ENCODE measurements at places on chromosomes 7 and 10. TPM values are rescaled to one million over a fixed set of nuclear protein-coding genes. Genes with fewer than 3 reads are reported as not detected.
A peak's percentile ranks its signal among the peaks of the same experiment; 100 is the strongest.

DNA sequence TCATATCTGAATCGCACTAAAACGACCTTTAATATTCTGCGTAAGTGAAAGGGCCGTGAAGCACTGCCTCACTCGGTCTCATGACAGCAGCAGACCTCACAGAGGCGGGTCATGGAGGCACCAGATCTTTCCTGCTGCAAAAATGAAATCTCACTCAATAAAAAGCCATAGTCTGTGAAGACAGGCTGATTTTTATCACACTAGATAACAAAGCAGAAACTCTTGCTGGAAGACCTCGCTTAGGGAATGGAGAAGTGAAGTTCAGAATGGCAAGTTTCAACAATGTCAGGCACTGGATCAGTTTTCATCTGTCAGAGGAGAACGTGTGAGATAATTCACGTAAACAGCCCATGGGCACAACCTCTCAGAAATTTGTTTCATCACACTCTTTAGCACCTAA is 8.0 kb downstream of the SEPHS1 start:
- DNase-seq = no peak

BLVRA gene
- 0.73 TPM for total RNA-seq

- DNase-seq = peak; percentile 70
Measured at GRCh38 chr10:47047577-47048525, 136.6 kb downstream of the PTPN20 start.

DNA sequence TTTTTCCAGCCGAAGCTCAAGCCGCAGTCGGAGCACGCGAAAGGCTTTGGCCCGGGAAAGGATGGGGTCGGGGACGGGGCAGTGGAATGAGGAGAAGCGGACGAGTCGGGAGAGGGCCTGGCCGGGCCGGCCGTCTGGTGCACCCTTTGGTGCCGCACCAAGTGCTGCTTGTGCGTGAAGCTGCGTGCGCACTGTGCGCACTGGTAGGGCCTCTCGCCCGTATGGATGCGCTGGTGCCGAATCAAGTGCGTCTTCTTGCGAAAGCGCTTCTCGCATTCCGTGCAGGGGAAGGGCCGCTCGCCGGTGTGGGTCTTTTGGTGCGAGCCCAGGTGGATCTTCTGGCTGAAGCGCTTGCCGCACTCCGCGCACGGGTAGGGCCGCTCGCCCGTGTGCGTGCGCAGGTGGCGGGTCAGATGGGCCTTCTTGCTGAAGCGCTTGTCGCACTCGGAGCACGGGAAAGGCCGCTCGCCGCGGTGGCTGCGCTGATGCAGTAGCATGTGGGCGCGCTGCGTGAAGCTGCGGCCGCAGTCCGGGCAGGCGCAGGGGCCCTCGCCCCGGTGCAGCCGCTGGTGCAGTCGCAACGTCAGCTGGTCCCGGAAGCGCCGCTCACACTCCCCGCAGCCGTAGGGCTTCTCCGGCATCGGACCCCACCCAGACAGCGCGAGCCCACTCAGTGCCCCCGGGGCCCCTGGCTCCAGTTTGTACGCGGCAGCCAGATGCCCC is 7.8 kb downstream of the ZNF467 start:
- DNase-seq = no peak

- no peak for DNase-seq
Measured at GRCh38 chr10:84172467-84173356, 889 bp upstream of the GPR15LG start.

GRCh38 chr7:100946111-100946510 is 3.2 kb upstream of the MUC3A start:
- no peak for DNase-seq

- DNase-seq = no peak
Measured at GRCh38 chr7:132242192-132242812, 334.0 kb downstream of the PLXNA4 start.

DNA sequence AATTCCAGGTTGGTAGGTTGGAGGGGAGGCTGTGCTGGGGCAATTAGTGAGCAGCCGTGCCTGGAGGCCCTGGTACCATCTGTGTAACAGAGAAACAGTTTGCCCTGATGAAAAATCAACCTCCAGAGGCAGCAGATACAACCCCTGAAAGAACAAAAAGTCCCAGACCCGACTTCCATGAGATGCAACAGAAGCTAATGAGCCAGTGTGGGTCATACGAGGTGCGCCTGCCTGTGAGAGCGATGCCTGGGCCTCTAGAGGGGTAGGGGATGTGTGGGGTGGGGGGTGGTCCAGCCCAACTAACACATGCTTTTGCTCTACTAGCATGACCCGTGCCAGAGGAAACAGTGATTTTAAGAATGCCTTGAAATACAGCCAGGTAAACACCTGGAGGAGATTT is 39.3 kb downstream of the CELF2 start:
- DNase-seq = no peak

CHST3 gene
- 14.1 TPM for total RNA-seq

- no peak for DNase-seq
Measured at GRCh38 chr7:121519548-121520521, 123.7 kb upstream of the FAM3C start.

GRCh38 chr7:23200331-23200730 is 18.5 kb downstream of the NUP42 start:
- no peak for DNase-seq

DNA sequence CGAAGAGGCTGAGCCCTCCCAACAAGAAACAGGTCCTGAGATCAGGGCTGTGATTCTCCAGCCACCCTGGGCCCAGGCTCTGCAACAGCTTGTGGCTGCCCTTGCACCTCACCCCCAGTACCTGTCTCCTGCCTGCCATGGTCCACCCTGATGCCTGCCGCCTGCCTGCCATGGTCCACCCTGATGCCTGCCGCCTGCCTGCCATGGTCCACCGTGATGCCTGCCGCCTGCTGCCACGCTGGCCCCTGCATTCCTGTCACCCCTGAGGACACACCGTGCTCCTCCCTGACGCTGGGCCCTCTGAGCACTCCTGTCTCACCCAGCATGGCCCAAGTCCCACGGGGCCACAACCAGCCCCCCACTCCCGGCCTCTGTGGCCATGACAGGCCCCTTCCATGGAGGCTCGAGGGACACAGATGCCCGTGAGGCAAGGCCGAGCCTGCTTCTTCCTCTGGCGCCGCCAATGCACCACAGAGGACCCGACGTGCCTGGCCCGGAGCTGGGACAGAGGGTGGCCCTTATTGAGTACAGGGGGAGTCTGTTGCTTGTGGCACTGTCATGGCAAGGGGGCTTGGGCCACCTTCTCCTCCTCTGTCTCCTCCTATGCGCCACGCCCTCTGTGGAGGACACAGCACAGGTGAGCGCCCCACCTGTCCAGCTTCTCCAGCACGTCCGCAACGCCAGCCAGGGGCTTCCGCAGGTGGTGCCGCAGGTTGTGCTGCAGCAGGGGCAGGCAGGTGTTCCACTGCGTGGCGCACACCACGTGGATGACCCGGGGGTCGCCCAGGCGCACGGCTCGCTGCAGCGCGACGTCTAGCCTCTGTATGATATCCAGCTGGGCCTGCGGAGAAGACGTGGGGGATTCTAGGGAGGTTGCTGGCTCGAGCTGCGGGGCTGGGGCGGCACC is 18.1 kb downstream of the CFAP46 start:
- DNase-seq = no peak

PLAC9 gene
- total RNA-seq = not detected

DNA sequence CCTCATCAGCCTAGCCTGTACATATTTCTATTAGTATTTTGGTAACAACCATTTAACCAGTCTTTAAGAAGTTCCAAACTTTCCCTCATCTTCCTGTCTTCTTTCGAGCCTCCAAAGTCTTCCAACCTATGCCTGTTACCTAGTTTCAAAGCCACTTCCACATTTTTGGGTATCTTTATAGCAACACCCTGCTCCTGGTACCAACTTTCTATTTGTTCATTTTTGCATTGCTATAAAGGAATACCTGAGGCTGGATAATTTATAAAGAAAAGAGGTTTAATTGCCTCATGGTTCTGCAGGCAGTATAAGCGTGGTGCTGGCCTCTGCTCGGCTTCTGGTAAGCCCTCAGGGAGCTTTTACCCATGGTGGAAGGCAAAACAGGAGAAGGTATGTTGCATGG is 578.8 kb upstream of the AUTS2 start:
- DNase-seq = no peak

- DNase-seq = no peak
Measured at GRCh38 chr7:157886266-157886665, 549.5 kb downstream of the DNAJB6 start.

FRA10AC1 gene
- 1.8 TPM for total RNA-seq

DNA sequence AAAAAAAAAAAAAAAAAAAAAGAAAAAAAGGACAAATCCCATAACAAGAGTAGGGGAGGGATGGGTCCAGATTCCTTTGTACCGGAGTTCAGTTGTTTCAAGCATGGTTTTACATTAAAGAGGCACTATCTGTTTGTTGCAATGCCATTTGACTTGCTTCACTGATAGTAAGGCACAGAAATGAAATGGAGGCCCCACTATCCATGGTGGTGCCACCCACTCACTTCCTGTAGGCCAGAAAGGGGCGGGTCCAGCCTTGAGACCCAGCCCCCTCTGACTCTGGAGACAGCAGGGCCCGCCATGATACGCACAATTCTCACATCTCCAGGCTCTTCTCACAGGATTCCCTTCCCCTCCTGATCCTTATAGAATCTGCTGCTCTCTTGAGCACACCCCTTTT is 100.0 kb downstream of the CLEC2L start:
- DNase-seq = no peak

GRCh38 chr7:125661-126060 is 66.7 kb upstream of the FAM20C start:
- no peak for DNase-seq

DNA sequence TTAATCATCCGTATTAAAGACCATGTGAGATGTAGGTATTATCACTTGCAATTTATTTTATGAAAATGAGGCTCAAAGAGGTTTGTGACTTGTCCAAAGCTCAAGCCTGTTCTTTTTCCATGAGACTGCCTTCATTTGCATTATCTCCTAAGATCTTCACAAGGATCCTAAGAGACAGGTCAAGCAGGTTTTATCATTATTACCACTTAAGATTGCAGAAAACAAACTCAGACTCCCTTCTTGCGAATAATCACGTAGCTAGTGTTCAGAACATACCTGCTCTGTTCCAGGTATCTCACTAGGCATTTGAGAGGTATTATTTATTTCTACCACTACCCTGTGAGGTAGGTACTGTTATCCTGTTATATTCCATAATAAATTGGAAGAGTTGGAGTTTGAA is 64.8 kb downstream of the ZNRF2 start:
- peak; percentile 32 for DNase-seq

TMEM196 gene
- not detected for total RNA-seq

GRCh38 chr7:130593033-130593432 is 75.5 kb downstream of the COPG2 start:
- no peak for DNase-seq

PKD2L1 gene
- total RNA-seq = not detected

Measured in HT-29 (cell line).